ENCODE measurements at places on chromosomes 6 and 20.

DNA sequence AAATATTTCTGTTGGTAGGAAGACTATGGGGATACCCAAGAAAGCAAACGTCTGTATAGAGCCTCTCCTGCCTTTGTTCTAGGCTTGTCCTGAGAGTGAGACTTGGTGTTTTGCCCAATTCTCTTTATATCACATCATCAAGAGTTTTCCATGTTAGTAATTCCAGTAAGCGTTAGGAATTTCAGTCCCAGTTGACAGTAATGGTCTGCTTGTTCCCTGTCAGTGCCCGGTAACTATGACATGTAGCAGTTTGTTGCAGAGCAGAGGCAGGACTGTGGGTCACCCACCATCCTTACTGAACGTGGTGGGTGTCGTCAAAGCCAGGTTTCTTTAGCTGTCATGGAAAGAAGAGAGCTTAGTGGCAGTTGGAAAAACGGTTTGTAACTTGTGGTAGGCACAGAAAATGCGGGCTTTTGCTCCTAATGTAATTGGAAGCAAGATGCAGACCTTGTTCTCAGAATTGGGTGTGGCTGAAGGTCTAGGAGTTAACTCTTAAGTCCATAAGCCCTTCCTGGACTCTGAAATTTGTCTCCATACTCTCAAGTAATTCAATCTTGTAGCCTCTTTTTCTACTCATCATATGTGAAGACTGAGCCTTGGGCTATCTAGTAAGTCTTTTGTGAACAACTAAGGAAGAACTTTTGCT is 188.8 kb downstream of the TMEM242 start:
- DNase-seq: no peak

DNA sequence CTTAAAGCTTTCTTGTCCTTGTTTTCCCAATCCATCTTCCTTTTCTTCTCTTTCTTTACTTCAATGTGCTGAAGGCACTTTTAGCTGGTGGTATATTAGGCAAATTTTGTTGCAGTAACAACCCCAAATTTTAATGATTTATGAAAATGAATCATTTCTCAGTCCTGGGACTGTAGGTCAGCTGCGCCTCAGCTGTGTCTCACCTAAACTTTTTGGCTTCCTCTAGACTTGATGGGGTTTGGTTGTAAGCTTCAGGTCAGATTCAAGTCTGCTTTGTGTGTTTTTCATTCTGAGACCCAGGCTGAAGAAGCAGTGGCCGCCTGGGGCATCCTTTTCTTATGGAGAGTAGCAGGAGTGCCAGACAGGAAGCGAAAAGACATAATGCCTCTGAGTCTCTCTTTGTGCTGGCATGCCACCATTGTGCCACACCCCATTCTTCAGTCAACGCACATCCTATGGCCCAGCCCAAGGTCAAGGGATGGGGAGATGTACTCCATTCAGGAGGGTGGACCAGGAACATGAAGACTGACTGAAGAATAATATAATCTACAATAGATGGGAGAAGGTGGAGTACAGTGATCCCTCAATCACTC is 28.9 kb upstream of the CD83 start:
- DNase-seq: no peak

- DNase-seq: no peak
Measured at GRCh38 chr20:12528104-12528503, 480.7 kb upstream of the SPTLC3 start.

- no peak for DNase-seq
Measured at GRCh38 chr6:121158438-121158837, 175.8 kb downstream of the TBC1D32 start.

DNA sequence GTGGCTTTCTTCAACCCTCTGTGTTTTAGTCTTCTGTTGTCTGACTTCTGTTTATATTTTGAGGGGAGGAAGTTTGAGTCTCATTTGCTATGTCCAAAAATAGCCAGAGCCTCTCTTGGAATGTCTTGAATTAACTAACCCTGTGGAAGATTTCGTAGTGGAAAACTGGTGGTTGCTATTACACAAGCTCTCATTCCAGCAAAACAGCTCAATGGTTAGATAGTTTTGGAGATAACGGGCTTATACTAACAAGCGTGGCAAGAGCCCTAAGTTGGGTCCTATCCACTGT is 1.6 kb downstream of the CCN2 start:
- no peak for DNase-seq

GRCh38 chr6:31686483-31686882 is 5.6 kb upstream of the LY6G5C start:
- no peak for DNase-seq

- DNase-seq: no peak
Measured at GRCh38 chr6:166675736-166676135, 48.7 kb upstream of the RPS6KA2 start.

DNA sequence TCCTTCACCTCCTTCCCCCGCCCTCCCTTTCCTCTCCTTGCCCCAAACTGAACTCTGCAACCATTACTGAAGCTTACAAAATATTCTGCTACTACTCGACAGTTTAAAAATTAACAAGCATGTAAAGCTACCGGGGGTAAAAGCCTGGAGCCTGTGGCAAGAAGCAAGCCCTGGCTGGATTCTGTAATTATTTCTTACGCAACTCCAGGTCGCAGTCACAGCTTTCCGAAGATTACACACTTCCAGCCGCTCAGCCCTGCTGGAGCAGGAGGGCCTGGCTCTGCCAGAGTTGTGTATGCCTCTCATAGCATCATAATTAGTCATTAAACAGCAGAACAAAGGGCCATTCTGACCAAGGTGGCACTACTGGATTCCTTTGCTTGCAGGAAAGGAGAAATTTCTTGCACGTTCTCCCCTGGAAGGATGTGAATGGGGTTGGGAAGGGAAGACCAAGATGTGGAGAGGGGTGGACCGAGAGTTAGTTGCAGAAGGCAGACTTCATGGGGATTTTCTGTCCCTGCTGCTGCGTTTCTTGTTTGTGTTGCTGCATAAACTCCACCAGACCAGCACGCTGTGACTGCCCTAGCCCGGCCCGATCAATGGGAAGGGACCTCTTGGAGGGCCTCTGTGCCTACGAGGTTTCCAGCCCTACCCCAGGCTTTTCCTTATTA is 23.6 kb downstream of the FOXQ1 start:
- DNase-seq: no peak

DNA sequence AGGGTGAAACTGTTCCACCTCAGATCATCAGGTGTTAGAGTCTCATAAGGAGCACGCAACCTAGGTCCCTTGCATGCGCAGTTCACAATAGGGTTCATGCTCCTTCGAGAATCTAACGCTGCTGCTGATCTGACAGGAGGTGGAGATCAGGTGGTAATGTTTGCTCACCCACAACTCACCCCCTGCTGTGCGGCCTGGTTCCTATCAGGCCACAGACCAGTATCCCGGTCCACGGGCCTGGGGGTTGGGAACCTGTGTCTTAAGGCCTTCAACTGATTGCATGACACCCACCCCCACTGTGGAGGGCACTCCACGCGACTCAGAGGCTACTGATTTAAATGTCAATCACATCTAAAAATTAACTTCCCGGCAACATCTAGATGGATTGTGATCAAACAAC is 411.2 kb upstream of the SULF2 start:
- no peak for DNase-seq

DNA sequence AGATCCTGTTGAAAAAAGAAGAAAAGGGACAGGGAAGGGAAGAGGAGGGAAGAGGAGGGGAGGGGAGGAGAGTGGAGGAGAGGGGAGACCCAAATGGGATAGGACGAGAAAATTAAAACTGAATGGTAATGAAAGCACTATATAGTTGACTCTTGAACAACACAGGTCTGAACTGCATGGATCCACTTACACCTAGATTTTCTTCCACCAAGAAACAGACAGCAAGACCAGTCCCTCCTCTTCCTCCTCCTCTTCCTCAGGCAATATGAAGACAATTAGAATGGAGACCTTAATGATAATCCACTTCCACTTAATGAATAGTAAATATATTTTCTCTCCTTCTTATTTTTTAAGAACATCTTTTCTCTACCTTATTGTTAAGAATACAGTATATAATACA is 113.5 kb downstream of the EPB41L2 start:
- DNase-seq: no peak
